ENCODE measurements at places on chromosomes 5 and 9.

DNA sequence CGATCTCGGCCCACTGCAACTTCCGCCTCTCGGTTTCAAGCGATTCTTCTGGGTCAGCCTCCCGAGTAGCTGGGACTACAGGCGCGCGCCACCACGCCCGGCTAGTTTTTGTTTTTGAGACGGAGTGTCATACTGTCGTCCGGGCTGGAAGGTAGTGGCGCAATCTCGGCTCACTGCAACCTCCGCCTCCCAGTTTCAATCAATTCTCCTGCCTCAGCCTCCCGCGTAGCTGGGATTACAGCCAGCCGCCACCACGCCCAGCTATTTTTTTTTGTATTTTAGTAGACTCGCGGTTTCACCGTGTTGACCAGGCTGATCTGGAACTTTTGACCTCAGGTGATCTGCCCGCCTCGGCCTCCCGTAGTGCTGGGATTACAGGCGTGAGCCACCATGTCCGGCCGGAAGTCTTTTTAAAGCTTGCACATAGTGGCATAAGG is 1.2 kb downstream of the SMC5 start:
- DNase-seq = no peak

DNA sequence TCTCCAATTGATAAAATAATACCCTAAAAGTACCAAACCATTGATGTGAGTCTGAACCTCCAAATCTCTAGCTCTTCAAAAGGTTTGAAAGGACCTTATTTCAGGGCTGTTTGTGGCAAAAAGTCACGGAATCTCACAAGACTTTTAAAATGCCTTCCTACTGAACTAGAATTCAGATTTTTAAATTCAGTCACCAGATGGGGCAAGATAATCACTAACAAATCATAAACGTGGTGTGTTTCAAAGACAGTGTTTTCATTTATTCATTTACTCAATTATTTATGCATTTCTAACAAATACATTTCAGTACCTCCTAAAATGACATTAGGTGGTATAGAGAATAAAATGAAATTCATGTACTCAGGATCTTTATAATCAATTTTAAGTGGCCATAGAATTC is 68.2 kb upstream of the SMC2 start:
- DNase-seq = no peak

DNA sequence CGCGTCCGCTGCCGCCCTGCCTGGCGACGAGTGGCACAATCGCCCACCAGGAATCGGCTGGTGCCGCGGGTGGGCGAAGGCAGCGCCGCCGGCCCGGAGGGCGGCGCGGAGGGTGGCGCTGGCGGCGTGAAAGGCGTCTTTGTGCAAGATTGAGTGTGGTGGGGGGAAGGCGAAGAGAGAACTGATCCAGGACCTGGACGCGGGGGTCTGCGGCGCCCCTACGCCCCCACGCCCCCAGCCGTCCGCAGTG is 4.6 kb upstream of the RGMB start:
- DNase-seq = no peak

DNA sequence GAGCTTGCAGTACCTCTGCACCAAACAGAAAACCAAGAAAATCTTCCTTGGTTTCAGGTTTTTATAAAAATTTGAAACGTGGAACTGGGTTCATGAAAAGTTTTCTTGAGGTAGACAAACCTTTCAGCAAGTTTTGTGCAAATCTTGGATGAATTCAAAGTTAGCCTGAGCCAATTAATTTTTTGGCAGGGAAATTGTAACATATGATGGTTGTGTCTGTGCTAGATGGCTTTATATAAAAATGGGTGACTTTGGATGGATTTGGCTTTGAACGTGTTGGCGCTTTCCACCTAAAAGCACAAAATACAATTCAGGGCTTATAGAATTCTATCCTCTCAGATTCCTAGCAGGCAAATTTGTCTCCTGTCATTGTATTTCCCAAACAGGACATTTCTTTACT is 524.4 kb downstream of the CAAP1 start:
- DNase-seq = no peak

- no peak for DNase-seq
These were observed 132.4 kb downstream of the ADAMTS2 start for GRCh38 chr5:179212870-179213269.

DNA sequence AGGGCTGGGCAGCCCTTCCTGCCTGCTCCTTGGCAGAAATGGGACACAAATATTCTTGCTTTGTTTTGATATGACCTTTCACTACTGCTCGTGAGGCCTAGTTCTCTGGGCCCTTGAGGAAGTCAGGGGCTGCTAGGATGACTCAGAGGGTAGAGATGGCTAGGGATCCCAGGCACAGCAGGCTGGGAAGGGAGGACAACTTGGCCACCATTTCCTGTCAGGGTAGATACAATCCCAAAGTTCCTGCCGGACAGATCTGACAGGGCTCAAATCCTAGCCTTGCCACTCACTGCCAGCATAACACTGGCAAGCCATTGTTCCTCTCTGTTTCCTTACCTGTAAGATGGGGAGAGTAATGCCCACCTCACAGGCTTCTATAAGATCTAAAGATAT is 31.7 kb upstream of the MEIKIN start:
- no peak for DNase-seq

DNA sequence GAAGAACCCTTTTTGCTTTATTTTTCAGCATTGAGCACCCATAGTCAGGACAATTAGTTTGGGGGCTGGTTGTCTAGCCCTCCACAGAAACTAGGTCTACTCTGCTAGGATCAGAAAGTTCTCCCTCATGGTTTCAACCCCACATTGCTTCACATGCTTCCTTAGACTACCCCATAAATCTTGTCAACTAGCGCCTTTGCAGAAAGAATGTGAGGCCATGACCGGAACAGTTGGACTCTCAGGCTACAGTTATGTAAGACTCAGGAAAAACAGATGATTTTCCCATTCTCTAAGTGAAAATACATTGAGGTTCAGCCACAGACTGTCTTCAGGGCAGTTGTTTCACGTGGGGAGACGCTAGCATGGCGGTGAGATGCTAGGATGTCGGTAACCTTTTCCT is 255.6 kb downstream of the NR3C1 start:
- no peak for DNase-seq

GRCh38 chr5:39302472-39302871 is 61.8 kb downstream of the C9 start:
- peak; percentile 16 for DNase-seq

- DNase-seq = no peak
These were observed 523.5 kb upstream of the KLF4 start for GRCh38 chr9:108012886-108013665.

GRCh38 chr9:104606152-104606551 is 725 bp upstream of the OR13C2 start:
- no peak for DNase-seq

DNA sequence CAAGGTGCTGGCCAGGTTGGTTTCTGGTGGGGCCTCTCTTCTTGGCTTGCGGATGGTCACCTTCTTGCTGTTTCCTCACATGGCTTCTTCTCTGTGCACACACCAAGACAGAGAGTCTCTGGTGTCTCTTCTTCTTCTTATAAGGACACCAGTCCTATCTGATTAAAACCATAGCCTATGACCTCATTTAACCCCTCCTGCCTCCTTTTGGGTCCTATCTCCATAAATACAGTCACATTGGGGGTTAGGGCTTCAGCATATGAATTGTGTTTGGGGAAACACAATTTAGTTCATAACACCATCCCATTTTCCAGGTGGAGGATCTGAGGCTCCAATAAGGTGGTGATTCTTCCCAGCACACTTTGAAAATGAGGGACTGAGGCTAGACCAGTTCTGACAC is 80.4 kb downstream of the SPRY4 start:
- no peak for DNase-seq

DNA sequence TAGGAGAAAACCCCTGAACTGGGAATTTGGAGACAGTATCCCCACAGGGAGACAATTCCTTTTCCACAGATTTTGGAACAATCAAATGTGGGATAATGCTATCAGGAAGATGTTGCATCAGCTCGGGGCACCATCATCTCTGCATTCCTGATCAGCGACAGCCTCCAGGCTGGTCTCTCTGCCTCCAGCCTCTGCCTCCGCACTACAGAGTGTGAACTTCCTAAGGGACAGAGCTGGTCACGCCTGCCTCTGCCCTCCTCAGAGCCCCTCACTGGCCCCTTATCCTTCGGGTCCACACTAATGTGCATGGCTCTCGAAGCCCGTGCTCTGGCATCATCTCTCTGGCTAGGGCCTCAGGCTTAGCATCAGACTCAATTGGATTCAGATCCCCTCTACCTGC is 8.6 kb downstream of the FOXI1 start:
- DNase-seq = no peak

DNA sequence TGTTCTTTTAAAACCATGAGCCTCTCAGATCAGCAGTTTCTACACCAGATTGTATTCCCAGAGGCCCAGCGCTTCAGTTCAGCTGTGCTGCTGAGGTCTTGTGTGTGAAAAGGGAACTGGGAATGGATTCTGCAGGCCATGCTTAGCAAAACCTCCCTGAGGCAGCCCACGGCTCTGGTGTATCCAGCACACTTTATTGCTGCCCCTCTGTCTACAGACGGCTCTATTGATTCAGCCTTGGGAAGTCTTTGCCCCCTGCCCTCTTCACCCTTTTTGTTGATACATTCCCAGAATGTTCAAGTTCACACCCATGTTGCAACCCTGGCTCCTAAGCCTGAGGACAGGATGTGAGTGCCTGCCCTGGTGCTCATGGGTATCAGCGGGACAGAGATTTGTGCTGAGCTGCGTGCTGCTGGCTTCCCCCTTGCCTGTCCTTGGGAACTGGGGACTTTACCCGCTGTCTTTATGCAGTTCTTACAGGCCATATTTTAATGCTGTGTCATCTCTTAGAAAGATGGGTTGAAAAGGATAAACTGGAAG is 37.3 kb downstream of the ARHGAP26 start:
- DNase-seq = no peak

- DNase-seq = no peak
These were observed 199.3 kb upstream of the CD180 start for GRCh38 chr5:67395790-67396418.

- no peak for DNase-seq
These were observed 166.8 kb downstream of the TRPM3 start for GRCh38 chr9:70954596-70955143.

DNA sequence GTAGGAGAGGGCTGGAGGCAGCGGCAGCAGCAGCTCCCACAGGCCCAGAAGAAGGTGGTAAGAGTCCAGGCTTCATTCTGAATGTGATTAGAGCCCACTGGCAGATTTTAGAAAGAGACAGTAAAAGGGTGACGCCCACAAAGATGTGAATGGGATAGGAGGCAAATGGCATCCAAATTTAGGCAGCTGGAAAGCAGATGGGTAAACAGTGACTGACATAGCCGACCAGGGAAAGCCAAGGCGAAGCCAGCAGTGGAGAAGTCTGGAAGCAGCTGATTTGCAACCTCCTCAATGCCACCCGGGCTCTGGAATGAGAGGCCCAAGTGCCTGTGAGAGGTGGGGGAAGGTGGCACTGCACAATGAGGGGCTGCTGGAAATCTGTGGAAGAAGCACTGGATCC is 103.3 kb downstream of the C5orf15 start:
- no peak for DNase-seq

- DNase-seq = no peak
These were observed 303.0 kb upstream of the PDE4D start for GRCh38 chr5:60196385-60197113.

DNA sequence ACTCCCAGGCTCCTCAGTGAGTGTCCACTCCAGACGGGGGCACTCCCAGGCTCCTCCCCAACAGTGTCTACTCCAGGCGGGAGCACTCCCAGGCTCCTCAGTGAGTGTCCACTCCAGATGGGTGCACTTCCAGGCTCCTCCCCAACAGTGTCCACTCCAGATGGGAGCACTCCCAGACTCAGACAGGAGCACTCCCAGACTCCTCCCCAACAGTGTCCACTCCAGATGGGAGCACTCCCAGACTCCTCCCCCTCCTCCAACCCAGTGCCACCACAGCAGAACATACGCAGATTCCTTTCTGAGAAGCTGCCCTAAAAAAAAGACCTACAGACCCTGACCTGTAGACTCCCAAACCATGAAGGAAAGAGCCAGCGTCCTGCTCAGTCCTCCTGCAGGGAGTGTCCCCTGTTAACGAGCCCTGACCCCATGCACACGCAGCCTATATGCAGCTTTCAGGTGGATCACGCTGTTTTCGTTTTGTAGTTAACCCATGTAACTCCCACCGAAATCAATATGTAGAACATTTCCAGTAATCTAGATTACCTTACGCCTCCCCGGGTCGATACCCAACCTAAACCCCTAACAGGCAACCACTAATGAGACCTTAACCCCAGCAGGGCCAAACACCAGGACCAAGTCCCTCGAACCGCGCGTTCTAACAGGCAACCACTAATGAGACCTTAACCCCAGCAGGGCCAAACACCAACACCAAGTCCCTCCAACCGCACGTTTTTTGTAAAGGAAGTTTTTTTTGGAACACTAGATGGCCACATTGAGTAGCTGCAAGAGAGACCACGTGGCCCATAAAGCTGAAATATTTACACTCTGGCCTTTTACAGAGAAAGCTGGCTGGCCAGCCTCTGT is 15.7 kb downstream of the PNPLA7 start:
- no peak for DNase-seq

DNA sequence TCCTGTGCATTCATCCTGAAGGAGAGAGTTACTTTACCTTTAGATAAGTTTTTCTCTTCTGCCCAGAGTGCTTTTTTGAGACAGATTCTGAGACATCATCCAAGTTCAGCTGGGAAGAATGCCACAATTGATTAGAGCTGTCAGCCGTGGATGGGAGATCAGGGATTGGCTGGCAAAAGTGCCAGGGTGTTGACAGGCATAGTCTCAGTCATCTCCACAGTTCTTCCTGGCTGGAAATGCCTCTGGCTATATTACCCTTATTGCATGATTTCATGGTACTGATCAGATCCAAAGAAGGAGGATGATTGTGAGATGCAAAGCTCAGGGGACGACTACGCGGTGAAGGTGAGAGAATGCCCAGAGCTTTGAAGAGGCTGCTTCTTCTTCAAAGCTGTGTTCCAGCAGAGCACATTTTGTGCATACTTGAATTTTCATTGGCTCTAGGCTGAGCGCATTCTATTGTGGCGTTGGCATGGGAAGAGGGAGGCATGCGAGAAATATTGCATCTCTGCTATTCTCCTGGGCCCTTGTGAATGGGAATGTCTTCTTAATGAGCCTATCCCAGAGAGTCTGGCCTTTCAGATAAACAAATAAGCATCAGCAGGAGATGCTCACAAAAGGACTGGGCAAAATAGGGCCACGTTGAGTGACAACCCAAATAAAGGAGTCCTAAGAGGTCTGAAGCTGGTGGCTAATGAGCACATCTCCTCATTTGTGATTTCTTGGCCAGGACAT is 82.1 kb downstream of the GRIA1 start:
- no peak for DNase-seq

GRCh38 chr9:135776893-135777622 is 75.1 kb downstream of the KCNT1 start:
- no peak for DNase-seq

DNA sequence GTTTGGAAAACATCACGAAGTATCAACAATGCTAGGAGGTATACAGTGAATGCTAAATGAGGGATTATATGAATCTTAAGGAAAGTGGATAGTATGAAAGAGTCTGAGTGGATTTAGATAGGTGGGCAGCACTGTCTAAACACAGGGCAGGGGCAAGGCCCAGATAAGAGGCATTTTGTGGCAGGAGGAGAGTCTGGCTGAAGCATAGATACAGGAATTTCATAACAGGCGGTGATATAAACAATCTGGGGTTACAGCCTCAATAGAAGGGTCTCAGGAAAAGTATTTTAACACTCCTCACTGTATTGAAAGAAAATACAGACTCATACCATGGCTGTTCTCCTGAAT is 96.9 kb downstream of the PLPP1 start:
- no peak for DNase-seq
